ENCODE measurements at places on chromosomes 12 and 14. TPM values are rescaled to one million over a fixed set of nuclear protein-coding genes. Genes with fewer than 3 reads are reported as not detected.

Gene MDGA2
- total RNA-seq = 8.8 TPM

GRCh38 chr12:68294251-68294650 lies 37.9 kb downstream of the MDM1 start:
- DNase-seq = no peak

GRCh38 chr12:5376591-5377207 lies 55.2 kb upstream of the NTF3 start:
- DNase-seq = no peak

- DNase-seq = no peak
These were observed 165.7 kb downstream of the SRGAP1 start for GRCh38 chr12:64010069-64010686.

GRCh38 chr12:78645956-78646355 lies 218.6 kb upstream of the SYT1 start:
- DNase-seq = no peak
